ENCODE measurements at places on chromosomes 12 and 14. TPM values are rescaled to one million over a fixed set of nuclear protein-coding genes. Genes with fewer than 3 reads are reported as not detected.

- no peak for DNase-seq
These were observed 28.0 kb upstream of the GXYLT1 start for GRCh38 chr12:42172441-42173210.

- peak; percentile 86 for DNase-seq
These were observed 34.9 kb downstream of the KRT80 start for GRCh38 chr12:52156757-52157565.

Gene SRGAP1
- total RNA-seq = 2.6 TPM

- DNase-seq = no peak
These were observed 183.9 kb upstream of the PWP1 start for GRCh38 chr12:107501681-107502080.

- no peak for DNase-seq
These were observed 207.6 kb upstream of the FOXN3 start for GRCh38 chr14:89624500-89625156.

DNA sequence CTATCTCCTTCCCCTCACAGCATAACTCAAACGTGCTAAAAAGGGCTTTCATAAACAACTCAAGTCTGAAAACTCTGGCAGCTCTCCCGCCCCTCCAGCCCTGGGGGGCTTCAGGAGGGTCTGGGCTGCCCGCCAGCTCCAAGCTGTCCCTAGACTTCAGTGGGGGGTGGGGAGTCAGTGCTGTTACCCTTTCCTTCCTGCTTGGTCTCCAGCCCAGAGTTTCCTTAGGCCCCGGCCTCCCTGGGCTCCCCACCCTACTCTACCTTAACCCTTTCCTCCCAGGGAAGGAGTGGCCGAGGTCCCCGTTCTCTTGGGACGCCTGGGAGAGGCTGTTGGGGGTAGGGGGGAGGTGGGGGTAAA is 530 bp upstream of the NYNRIN start:
- peak; percentile 66 for DNase-seq

- DNase-seq = no peak
These were observed 466.5 kb downstream of the APAF1 start for GRCh38 chr12:99111600-99111999.

GRCh38 chr14:41521891-41522290 is 84.8 kb upstream of the LRFN5 start:
- DNase-seq = no peak

- no peak for DNase-seq
These were observed 22.9 kb upstream of the CCND2 start for GRCh38 chr12:4250691-4251090.

Gene SERPINA12
- not detected for total RNA-seq

DNA sequence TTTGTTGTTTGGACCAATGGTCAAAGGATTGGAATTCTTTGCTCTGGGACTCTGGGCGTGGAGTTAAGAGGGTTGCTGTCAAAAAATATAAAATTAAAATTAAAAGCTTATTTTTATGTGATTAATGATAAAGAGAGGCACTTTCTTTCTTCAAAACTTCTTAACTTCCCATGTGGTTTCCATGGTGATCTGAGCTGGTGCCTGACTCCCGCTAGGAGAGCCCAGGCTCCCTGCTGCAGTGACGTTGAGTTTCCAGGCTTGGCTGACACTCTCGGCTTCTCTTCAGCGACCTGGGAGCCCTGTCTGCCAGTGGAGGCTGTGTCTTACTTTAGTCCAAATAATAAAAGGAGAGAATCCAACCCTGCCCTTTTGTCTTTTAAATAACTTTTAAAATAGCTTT is 84.4 kb downstream of the GALC start:
- no peak for DNase-seq
